ENCODE measurements at places on chromosomes 3 and 15.

DNA sequence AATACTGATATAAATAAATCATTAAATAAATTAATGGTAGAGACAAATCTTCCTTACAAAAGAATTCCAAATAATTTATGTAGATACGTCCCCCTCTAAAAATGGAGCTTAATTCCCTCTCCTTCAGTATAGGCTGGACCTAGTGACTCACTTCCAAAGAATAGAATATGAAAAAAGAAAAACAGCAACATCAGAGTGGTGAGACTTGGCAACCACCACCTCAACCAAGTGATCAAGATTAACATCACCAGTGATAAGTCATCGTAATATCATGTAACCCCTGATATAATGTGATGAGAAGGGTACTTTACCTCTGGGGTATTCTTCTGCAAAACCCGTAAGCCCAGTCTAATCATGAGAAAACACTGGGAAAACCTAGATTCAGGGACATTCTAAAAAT lies 13.4 kb downstream of the GOLGB1 start:
- DNase-seq = no peak

DNA sequence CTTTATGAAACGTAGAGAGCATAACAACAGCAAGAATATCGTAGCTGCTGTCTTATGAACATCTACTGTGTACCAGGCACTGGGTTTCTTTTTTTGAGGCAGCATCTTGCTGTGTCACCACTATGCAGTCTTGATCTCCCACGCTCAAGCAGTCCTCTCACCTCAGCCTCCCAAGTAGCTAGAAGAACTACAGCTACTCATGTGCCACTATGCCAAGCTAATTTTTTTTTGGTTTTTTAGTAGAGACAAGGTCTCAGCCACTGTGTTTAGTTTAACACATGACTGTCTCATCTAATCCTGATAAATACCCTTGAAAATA lies 129.9 kb downstream of the VGLL4 start:
- no peak for DNase-seq

DNA sequence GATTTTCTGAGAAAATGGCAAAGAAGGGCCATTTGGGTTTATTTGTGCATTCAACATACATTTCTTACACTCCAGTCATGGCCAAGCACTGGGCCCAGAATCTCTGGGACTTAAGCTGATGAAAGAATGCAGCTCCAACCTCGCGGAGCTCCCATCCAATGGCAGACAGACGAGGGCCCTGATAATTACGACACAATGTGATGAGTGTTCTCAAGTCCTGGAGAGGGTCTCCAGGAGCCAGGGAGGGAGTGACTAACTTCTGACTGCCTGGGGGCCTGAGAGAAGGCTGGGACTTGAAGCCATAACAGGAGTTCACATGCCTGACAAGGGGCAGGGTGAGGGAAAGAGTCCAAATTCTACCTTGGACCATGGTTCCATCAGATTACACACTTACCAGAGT lies 42.6 kb upstream of the BNC1 start:
- DNase-seq = no peak

GRCh38 chr3:117303443-117303842 lies 593.9 kb downstream of the TUSC7 start:
- no peak for DNase-seq

DNA sequence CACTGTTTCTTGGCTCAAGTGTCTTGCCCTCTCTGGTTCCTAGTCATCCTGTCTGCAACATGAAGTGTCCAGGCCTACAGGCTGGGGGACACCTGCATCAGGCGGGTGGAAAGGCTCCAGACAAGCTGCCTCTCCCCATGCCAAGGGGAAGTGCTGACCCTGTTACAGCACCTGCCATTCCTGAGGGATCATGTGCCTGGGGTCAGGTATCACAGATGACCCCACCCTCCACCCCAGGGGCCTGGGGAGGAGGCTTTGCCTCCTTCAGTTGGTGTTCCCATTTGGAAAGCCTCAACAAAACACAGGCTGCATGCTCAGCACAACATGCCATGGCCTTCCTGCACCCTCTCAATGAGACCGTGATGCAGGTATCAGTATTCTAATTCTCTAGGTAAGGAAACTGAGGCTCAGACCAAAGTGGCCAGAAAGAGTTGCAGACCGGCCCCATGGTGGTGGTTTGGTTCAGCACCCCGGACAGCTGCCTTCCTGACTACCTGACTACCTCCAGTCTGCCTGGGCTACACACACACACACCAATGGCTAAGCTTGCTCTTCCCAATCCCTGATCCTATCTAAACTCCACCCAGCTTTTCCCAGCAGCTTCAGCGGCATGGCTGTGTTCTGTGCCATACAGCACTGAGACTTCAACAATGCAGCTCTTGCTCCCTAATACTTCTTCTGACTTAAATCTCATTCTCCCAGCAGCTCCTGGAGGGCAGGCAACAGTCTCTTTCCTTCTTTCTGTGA lies 69.7 kb upstream of the LINGO1 start:
- no peak for DNase-seq

DNA sequence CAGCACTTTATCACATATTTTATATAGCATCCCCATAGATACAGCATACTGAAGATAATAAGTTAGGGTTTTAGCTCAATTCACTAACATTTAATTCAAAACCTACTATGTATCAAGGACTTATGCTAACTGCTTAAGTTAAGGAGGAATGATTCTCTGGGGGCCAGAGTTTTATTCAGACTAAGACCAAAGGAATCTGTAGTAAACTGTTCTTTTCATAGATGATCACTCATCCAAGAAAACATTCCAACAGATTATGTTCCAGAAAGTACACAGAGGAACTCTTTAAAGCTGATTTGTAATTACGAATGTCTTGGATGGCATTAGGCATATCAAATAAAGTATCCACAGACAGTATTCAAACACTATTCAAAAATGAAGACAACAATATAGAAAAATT lies 226.4 kb downstream of the SCAPER start:
- DNase-seq = no peak

DNA sequence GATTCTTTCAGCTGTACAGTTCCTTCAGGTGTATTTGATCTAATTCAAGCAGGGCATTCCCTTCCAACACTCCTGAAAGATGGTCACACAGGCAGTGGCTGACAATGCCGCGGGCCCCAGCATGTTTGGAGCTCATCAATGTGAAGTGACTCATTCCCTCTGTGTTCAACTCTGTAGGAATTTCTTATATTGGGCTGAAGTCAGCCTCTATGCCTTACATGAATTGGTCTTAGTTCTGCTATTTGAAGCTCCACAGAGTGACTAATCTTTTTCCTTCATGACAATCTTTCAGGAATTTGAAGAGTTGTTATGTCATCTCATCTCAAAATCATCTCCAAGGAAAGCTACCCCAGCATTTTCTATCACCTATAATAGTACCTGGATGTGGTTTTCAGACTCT lies 142.5 kb upstream of the C2CD4B start:
- DNase-seq = no peak

GRCh38 chr15:70198441-70199123 lies 100.9 kb upstream of the TLE3 start:
- no peak for DNase-seq

GRCh38 chr3:14455571-14456317 lies 53.3 kb downstream of the SLC6A6 start:
- DNase-seq = no peak

- DNase-seq = no peak
Observed at GRCh38 chr3:43790060-43790459, 99.3 kb downstream of the ABHD5 start.

DNA sequence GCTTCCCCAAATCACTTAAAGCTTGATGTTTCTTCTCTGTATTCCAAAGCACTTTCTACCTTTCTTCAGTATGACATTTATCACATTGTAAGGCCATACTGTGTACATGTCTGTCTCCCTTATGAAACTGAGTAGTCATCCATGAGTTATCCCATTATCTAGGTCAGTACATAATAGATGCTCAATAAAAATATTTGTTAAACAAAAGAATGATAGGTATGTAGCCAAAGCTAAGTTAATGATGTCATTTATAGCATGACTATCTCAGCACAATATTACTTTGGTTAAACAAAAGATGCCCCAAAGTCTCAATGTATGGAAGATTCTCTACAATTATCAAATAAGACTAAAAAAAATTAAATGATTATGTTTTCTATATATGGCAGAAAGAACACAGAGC lies 3.1 kb upstream of the TMCO5A start:
- no peak for DNase-seq

- DNase-seq = peak; percentile 90
Observed at GRCh38 chr3:183306798-183307671, 54.0 kb downstream of the B3GNT5 start.

DNA sequence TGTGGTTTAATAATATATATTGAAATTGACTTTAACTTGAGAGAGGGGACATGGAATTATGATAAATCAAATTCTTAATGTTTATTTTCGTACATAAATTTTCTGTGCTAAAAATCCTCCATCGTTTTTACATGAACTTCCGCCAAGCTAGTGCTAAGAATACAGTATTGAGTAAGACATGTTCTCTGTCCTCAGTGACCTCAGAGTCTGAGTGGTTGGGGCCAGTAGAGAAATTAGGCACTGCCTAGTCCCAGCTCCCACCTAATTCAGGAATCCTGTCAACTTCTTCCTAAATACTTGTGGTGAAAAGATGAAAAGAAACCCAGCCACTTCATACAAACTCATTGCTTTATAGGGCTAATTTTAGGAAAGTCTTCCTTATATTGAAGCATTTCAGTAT lies 110.3 kb downstream of the PPP2R3A start:
- no peak for DNase-seq

DNA sequence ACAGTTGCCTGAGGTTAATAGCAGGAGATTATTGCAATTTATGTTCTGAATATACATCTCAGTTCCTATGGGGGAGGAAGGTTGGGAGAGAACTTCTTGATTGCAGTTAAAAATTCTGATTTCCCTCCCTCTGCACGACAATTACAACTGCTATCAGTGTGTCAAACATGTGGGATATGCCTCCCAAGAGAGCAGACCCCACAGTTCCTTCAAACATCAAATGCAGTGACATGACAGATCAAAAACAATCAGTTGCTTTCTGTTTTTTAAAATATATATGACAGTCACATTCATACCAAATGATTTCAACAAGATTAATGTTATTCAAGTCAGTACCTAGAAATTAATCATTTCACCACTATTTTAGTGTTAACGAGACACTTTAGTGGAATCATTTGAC lies 639.0 kb downstream of the EDEM1 start:
- DNase-seq = no peak

GRCh38 chr3:23508464-23508863 lies 297.3 kb upstream of the UBE2E1 start:
- no peak for DNase-seq

DNA sequence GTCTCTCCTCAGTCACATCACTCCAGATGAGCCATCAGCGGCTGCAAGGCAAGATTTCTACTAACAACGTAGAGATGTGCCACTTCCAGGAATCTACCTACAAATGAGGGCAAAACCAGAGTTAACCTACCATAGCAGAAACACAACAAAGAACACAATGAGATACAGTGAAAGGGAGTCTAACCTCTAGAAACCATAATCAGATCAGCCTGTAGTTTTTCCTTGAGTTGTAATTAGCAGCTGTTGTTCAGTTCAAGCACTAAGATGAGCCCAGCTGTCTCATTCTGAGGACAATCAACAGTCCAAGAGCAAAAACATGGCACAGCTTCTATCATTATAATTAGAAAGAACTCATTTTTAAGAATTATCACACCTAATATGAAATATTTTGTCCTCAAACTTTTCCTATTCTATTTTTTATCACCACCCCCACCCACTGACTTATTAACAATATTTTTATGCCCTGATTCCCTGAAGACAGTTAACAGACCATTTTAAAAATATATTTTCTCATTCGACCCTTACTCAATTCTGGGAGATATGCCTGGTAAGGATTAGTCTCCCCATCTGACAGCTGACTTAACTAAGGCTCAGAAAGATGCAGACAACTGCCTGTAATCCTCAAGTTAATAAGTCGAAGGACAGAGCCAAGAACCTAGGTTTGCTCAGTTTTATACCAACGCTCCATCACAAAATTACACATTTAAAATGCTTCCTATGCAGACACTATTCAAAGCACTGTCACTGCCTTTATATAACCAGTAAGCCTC lies 50.1 kb downstream of the MAGI1 start:
- DNase-seq = no peak

DNA sequence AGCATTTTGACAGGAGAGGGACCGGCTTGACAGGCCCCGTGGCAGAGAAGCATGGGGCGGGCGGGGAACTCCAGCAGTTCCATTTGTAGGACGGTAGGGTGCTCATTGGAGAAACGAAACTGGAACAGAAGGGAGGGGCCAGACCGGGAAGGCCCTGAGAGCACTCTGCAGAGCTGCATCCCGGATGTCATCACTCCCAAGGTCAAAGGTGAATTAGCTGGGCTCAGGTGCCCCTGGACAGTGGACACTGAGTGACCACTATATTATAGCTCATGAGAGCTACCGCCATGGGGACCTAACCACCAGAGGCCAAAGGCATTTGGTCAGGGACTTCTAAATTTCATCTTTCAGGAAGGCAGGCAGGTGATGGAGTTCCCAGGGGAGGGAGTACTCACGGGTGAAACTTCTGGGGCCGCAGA lies 7.3 kb downstream of the CSRNP1 start:
- DNase-seq = no peak

All from aorta (tissue), 5 donors.